Nucleus accumbens (tissue), 56 donors: ENCODE measurements at places on chromosomes 5 and 9.

DNA sequence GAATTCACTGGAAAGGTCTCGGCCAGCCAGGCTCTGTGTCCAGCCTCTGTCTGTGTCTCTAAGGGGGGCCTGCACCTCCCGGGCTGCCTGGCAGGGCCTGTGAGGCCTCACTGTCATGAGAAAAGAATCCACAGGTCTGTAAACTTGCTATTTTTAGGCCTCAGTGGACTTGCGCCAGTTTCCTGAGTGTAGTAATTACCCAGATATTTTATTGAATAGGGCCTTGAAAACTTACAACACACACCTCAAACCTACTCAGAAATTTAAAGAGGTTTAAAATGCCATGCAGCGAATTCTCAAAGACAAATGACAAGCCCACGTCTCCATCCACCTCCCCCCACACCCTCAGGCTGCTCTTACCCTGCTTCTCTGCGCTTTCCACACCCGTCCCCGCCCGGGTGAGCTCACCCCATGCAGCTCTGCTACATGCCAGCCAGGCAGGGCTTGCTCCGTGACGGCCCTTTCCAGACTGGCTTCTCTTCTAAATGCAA lies 8.8 kb upstream of the TENT4A start:
- DNase-seq = no peak

DNA sequence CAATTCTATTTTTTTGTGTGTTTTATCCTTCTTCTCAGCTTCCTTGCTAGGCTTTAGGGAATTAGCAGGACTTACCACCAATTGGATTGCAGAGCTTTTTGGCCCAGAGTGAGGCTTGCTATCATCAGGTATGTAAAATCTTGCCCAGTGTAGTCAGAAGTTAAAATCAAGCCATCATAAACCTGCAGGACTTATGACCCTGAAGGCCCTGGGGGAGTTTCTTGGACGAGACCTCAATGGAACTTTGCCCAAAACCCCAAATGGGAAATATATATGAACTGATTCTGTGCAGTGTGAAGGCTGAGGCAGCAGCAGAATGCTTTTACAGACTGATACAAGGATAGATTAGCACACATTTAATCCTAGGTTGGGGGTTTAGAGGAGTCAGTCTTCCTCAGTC lies 287.0 kb downstream of the SH3GL2 start:
- no peak for DNase-seq

GRCh38 chr9:108793573-108793972 lies 62.2 kb downstream of the ACTL7B start:
- no peak for DNase-seq

DNA sequence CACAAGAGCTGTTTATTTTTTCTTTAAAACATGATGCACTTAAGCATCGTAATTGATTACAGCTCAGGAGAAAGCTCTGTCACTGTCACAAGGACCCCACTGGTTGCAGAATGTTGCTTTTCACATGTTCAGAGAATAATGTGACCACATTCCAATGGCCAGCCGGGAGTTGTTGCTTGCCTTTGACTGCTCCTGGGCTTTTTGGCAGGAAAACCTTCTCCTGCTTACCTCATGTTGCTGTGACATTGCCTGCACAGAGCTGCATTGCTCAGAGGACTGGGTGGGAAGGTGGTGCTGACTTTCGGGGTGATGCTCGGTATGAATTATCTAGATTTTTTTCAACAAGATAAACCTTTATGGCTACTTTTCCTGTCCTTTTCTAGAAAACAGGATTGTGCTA lies 88.2 kb downstream of the PALM2AKAP2 start:
- DNase-seq = no peak

GRCh38 chr5:1448511-1449011 lies 3.3 kb upstream of the SLC6A3 start:
- DNase-seq = no peak

- DNase-seq = no peak
Observed at GRCh38 chr5:172188893-172189692, 1.1 kb upstream of the STK10 start.
